ENCODE measurements at places on chromosomes 1 and 21. TPM values are rescaled to one million over a fixed set of nuclear protein-coding genes. Genes with fewer than 3 reads are reported as not detected.

Gene KRTAP20-1
- not detected for total RNA-seq

Gene EDARADD
- 0.73 TPM for total RNA-seq

Gene SYCP1
- not detected for total RNA-seq

Gene LRRC53
- total RNA-seq = not detected

Gene KRTAP11-1
- not detected for total RNA-seq

Gene TFB2M
- 8.8 TPM for total RNA-seq

Gene FCRLB
- total RNA-seq = 1.1 TPM

Gene TMCO4
- total RNA-seq = 22.1 TPM

Gene PADI1
- total RNA-seq = not detected

Gene NHLH1
- 0.09 TPM for total RNA-seq

Gene ZSWIM5
- 2.0 TPM for total RNA-seq

Gene FHAD1
- 1.4 TPM for total RNA-seq

Gene LGR6
- 1.5 TPM for total RNA-seq

Gene IVL
- not detected for total RNA-seq

Gene HTR1D
- total RNA-seq = 0.26 TPM

Gene S100A9
- total RNA-seq = 193 TPM

Gene GREM2
- 1.5 TPM for total RNA-seq

Gene CFHR3
- total RNA-seq = 0.34 TPM

Gene CLIC6
- 21.0 TPM for total RNA-seq

Gene WNT3A
- total RNA-seq = 1.5 TPM

Gene URB2
- 10.7 TPM for total RNA-seq

Gene RNPC3
- 21.2 TPM for total RNA-seq

Gene ITLN2
- 1.5 TPM for total RNA-seq

Gene SPRR2A
- not detected for total RNA-seq

Gene MAP3K21
- 6.0 TPM for total RNA-seq

Gene LRRC71
- 3.5 TPM for total RNA-seq

Gene SV2A
- total RNA-seq = 3.3 TPM

Gene NECTIN4
- 9.6 TPM for total RNA-seq

Gene FNDC5
- total RNA-seq = 4.6 TPM

Gene LCE1E
- total RNA-seq = not detected

Gene FNDC10
- total RNA-seq = 12.2 TPM

Gene CLCNKB
- total RNA-seq = not detected

Gene TMEM200B
- 6.2 TPM for total RNA-seq

Gene TMCC2
- 3.4 TPM for total RNA-seq

Gene NPPB
- total RNA-seq = not detected

Gene FAM163A
- total RNA-seq = not detected

Gene PCSK9
- 55.0 TPM for total RNA-seq

Gene FALEC
- not detected for total RNA-seq

Gene RYR2
- total RNA-seq = 10.3 TPM

Gene HDAC1
- 72.7 TPM for total RNA-seq

Gene FBXO2
- 12.7 TPM for total RNA-seq
